Aorta (tissue), 5 donors: ENCODE measurements at places on chromosomes 7 and 10. TPM values are rescaled to one million over a fixed set of nuclear protein-coding genes. Genes with fewer than 3 reads are reported as not detected.

- no peak overlapping the region for H3K4me3 ChIP-seq
- no peaks in the 10 kb centered on the region for H3K27me3 ChIP-seq
- no peak overlapping the region for H3K27ac ChIP-seq
- no peak for DNase-seq
- H3K36me3 ChIP-seq: no peaks in the 10 kb centered on the region
These were observed 37.2 kb downstream of the PDE1C start for GRCh38 chr7:32033006-32033405.

DNA sequence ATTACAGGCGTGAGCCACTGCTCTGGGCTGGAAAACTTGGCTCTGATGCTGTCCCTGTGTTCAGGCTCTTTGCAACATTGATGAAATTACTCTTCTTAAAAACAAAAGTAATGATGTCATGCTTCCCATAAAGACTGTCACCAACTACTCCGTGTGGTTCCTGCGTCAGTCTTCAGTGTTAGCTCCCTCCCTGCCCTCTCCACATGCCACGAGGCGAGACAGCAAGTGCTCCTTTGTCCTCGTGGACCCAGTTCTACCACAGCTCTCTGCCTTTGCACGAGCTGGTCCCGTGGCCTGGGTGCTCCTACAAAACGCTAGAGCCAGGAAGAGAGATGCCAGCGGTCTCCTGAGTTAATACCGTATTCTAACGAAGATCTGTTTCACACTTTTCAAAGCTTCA, 194.5 kb downstream of the SDK1 start:
- H3K4me3 ChIP-seq: no peak overlapping the region
- H3K27ac ChIP-seq: no peak overlapping the region
- H3K36me3 ChIP-seq: no peaks in the 10 kb centered on the region
- H3K4me1 ChIP-seq: no peaks in the 10 kb centered on the region

DNA sequence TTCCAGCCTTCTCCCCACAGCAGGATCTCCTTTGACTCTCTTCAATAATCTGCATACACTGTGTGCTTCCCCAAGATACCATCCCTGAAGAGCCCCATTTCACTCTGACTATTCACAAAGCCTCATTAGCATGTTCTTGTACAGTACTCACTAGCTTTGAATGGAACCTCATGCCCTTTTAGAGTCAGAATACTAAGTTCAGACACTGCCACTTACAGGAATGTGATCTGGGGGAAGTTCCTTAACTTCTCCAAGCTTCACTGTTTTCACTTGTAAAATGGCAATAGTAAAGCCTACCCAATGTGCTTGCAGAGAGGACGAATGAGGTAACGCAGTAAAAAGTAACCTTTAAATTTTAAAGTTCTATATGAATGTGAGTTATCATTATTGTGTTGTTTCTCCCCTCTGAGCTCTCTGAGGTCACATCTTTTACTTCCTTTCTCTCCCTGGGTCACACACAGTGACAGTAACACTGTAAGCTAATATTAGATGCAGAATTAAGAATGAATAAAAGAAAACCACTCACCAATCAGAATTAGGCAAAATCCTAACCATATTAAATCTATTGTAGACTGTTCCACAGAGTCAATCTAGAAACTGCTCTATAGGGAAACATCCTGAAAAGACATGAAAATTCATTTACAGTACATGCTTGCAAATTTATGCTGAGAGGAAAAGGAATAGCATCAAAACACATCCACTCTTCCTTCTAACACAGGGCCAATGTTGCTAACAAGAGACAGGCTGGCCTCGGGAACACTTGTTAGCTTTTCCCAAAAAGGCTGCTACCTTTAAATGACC, 64.2 kb upstream of the IL6 start:
- no peaks in the 10 kb centered on the region for H3K36me3 ChIP-seq
- no peak overlapping the region for H3K4me3 ChIP-seq
- H3K4me1 ChIP-seq: no peaks in the 10 kb centered on the region
- DNase-seq: no peak

DNA sequence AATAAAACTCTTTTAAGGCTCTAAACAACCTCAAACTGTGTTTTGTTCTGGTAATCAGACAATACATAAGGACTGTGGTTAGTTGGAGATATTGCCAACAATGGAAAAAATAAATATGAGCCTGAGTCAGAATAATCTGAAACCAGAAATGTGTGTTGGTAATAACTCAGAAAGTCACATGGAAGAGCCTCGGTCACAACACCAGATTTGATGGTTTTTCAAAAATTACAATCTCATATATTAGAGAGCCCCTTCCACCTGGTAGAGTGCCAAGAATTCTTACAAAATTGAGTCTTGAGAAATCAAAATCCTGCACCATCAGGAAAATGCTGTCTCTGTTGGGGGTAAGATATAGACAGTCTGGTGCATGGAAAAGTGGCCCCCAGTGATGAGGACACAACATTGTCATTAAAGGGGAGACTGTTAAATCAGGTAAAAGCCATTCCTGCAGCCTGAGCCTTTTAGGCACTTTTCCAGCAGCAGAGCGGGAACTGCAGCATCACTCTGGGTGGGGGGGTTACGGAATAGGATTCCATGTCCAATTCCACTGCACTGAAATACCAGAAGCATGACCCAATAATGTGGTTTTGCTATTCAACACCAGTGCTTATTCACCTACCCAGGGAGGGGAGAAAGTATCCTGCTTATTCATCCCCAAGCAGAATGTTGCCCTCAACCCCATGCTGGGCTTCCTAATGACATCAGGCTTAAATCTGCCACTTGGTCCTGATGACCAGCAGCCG, 9.5 kb upstream of the ADAM12 start:
- DNase-seq: no peak
- no peaks in the 10 kb centered on the region for H3K27me3 ChIP-seq
- H3K27ac ChIP-seq: no peak overlapping the region
- H3K4me1 ChIP-seq: no peaks in the 10 kb centered on the region
- no peaks in the 10 kb centered on the region for H3K36me3 ChIP-seq
- no peak overlapping the region for H3K4me3 ChIP-seq

- H3K4me1 ChIP-seq: no peaks in the 10 kb centered on the region
- no peaks in the 10 kb centered on the region for H3K36me3 ChIP-seq
- no peak overlapping the region for H3K4me3 ChIP-seq
- no peak overlapping the region for H3K27ac ChIP-seq
These were observed 174.3 kb upstream of the RNF32 start for GRCh38 chr7:156466272-156466671.

- H3K27ac ChIP-seq: no peak overlapping the region
- H3K4me1 ChIP-seq: peaks cover 3% of the 10 kb centered on the region
- H3K27me3 ChIP-seq: no peaks in the 10 kb centered on the region
- no peak for DNase-seq
- no peaks in the 10 kb centered on the region for H3K36me3 ChIP-seq
- no peak overlapping the region for H3K4me3 ChIP-seq
These were observed 74.9 kb upstream of the COL13A1 start for GRCh38 chr10:69726850-69727249.

- DNase-seq: no peak
- H3K27ac ChIP-seq: no peak overlapping the region
- no peak overlapping the region for H3K4me3 ChIP-seq
- H3K27me3 ChIP-seq: no peaks in the 10 kb centered on the region
- no peaks in the 10 kb centered on the region for H3K4me1 ChIP-seq
These were observed 8.3 kb upstream of the SMKR1 start for GRCh38 chr7:129494041-129494440.

GRCh38 chr10:59706851-59707797, 2.5 kb downstream of the SLC16A9 start:
- no peaks in the 10 kb centered on the region for H3K36me3 ChIP-seq
- H3K4me3 ChIP-seq: no peak overlapping the region
- DNase-seq: no peak
- no peak overlapping the region for H3K27ac ChIP-seq
- H3K4me1 ChIP-seq: no peaks in the 10 kb centered on the region
- H3K27me3 ChIP-seq: no peaks in the 10 kb centered on the region

- H3K4me1 ChIP-seq: no peaks in the 10 kb centered on the region
- no peak for DNase-seq
- H3K36me3 ChIP-seq: no peaks in the 10 kb centered on the region
- H3K27me3 ChIP-seq: no peaks in the 10 kb centered on the region
- H3K4me3 ChIP-seq: no peak overlapping the region
- H3K27ac ChIP-seq: no peak overlapping the region
These were observed 27.5 kb upstream of the ZCCHC24 start for GRCh38 chr10:79472951-79473350.

Gene CDHR1
- not detected for polyA plus RNA-seq

Gene SSC4D
- polyA plus RNA-seq: 0.13 TPM

Gene NEUROG3
- polyA plus RNA-seq: 1.1 TPM

Gene C10orf67
- not detected for polyA plus RNA-seq
